ENCODE measurements at places on chromosomes 5 and 9. TPM values are rescaled to one million over a fixed set of nuclear protein-coding genes. Genes with fewer than 3 reads are reported as not detected.

GRCh38 chr5:142725231-142726187 is 39.6 kb upstream of the FGF1 start:
- H3K27me3 ChIP-seq = no peaks in the 10 kb centered on the region
- H3K36me3 ChIP-seq = no peaks in the 10 kb centered on the region
- H3K27ac ChIP-seq = no peak overlapping the region
- H3K4me3 ChIP-seq = no peak overlapping the region
- H3K4me1 ChIP-seq = peaks cover 11% of the 10 kb centered on the region

FOXD4L6 gene
- total RNA-seq = not detected

PCDHGA10 gene
- total RNA-seq = 0.69 TPM

GRCh38 chr5:117302949-117303348 is 728.3 kb upstream of the SEMA6A start:
- H3K27me3 ChIP-seq = no peaks in the 10 kb centered on the region
- no peak for DNase-seq
- H3K36me3 ChIP-seq = no peaks in the 10 kb centered on the region

LRRC19 gene
- total RNA-seq = not detected

DNA sequence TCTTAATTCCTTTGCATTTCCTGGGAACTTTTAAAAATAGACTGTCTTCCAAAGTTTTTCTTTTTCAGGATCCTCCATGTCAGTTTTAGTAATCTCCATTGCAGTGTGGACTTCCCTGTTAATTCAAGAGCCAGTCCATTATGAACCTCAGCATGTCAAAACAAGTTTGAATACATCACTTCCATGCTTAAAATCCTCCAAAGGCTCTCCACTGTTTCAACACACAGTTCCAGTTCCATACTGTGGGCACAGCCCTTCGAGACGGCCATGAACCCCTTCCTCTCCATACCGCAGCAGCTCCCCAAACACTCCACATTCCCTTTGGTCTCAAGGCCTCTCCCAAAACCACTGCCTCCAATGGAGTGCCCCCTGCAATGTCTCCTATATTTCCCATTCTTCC is 19.5 kb downstream of the LIFR start:
- H3K36me3 ChIP-seq = no peaks in the 10 kb centered on the region
- no peaks in the 10 kb centered on the region for H3K27me3 ChIP-seq
- H3K4me3 ChIP-seq = no peak overlapping the region
- H3K27ac ChIP-seq = no peak overlapping the region
- no peak for DNase-seq
- H3K4me1 ChIP-seq = peaks cover 73% of the 10 kb centered on the region

DNA sequence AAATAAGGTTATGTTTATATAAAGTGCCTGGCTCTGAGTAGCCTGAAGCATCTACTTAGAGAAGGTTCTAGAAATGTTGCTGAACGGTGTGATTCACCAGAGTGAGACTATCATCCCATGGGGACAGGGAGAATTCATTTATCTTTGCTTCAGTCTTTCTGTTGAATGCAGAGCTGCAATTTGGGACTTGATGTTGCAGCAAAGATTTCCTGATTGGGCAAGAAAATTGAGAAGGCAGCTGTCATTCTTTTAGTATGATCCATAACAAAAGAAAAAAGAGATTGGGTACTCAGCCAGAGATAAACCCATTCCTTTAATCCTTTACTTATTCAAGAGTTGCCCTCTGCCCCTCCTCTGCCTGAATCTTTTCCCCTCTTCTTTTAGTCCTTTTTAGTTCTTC is 456.3 kb upstream of the WWC1 start:
- 0 out of 2 replicates have a peak, but pooled peaks cover 3% of the 10 kb centered on the region for H3K27me3 ChIP-seq
- H3K36me3 ChIP-seq = no peaks in the 10 kb centered on the region
- DNase-seq = no peak

GRCh38 chr9:104903609-104904008 is 24.3 kb downstream of the ABCA1 start:
- no peaks in the 10 kb centered on the region for H3K27me3 ChIP-seq
- H3K27ac ChIP-seq = no peak overlapping the region
- no peaks in the 10 kb centered on the region for H3K36me3 ChIP-seq
- H3K4me3 ChIP-seq = no peak overlapping the region
- H3K4me1 ChIP-seq = no peaks in the 10 kb centered on the region
- no peak for DNase-seq

INSL6 gene
- not detected for total RNA-seq
